H7 (cell line): ENCODE measurements at places on chromosomes 1 and 21. TPM values are rescaled to one million over a fixed set of nuclear protein-coding genes. Genes with fewer than 3 reads are reported as not detected.

OSCP1 gene
- total RNA-seq: 3.9 and 4.6 TPM in 2 replicates

GPR37L1 gene
- total RNA-seq: under 0.01 TPM in 1 of 2 replicates, not detected in the other

RPF1 gene
- 82.5 and 93.8 TPM in 2 replicates for total RNA-seq

DNA sequence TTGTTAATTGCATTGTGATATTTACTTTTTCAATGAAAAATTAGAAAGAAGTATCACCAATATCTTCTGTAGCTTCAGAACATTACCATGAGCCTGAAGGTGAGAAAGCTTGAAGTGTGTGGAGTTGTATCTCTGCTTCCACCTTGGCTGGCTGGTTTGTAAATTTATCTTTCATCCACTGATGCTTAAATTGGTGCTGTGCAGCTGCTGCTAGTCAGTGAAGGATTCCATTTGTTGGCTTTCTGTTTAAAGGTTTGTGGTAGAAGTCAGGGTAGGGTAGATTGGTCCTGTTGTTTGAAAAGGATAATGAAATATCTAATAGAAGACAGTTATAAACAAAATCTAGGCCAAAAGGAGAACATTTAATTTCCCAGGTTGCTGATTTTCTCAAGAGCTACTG is 105.7 kb downstream of the C1orf21 start:
- DNase-seq: no peak

DNA sequence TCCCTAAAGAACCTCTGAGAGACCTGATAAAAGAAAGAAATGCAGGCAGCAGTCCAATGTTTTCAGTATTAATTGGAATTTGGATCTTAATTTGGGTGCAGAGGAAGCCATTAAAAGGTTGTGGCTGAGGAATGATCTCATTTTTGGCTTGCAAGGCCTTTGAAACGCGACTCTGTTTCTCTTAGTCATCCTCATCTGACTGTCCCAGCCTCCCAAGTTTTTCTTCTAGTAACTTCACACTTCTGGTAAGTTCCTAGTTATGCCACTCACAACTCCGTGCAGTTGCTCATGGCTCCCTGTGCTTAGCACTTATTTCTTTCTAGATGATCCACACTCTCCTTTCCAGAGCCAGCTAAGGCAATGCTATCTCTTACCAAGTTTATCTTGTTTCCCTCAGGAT is 147.4 kb upstream of the USP24 start:
- no peak for DNase-seq

DNA sequence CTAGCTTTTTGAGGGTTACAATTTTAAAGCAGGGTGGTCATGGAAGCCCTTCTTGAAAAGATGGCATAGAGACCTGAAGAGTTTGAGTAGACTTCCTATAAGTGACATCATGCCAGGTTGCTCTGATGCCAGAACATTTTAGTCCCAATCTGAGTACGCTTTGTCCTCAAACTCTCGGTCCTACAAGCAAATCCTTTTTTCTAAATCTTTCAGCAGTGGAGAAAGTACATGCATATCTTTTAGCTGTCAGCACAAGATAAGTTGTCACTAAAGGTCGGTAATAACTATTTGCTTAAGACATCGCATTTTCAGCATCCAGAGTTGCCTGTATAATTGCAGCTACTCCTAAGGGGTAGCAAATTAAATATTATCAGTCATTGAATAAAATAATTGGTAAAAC is 140.4 kb downstream of the ATP6V1G3 start:
- no peak for DNase-seq

- no peak for DNase-seq
Measured at GRCh38 chr1:12478612-12478985, 139.4 kb downstream of the DHRS3 start.

GRCh38 chr1:80365359-80366021 is 1359.0 kb upstream of the ADGRL4 start:
- DNase-seq: no peak
